ENCODE measurements at places on chromosomes 5 and 9.

DNA sequence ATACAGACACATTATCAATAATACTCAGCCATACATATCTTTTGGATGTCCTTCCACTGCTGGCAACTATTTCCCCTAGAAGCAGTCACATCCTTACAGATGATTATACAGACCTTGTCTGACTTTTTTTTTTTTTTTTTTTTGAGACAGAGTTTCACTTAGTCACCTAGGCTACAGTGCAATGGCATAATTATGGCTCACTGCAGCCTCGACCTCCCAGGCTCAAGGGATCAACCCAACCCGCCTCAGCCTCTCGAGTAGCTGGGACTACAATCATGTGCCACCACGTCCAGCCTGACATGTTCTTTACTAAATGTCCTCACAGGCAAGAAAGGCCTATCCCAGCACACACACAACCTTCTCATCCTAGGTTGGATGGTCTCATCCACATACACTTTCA is 24.0 kb downstream of the NR6A1 start:
- DNase-seq = no peak

- peak; percentile 33 for DNase-seq
Observed at GRCh38 chr5:96794757-96795156, 13.0 kb downstream of the ERAP1 start.

DNA sequence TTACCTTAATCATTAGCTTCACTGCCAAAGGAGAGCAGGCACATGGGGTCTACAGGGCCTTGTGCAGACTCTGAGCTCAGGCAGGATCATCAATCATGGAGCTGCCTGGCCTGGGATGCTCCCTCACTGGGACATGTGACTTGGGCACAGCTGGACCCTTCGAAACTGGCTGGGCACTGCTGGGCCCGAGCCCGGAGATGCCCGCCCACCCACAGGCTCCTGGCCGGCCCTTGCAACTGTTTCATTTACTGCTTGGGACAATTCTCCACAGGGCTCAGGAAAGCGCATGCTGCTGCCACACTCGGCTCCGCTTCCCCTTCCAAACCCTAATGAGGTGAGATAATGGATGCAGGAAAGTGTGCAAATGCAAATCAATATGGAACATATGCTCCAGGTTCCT is 387.5 kb downstream of the TRIM36 start:
- no peak for DNase-seq

GRCh38 chr5:35852084-35852734 is 4.5 kb upstream of the IL7R start:
- DNase-seq = peak; percentile 64

DNA sequence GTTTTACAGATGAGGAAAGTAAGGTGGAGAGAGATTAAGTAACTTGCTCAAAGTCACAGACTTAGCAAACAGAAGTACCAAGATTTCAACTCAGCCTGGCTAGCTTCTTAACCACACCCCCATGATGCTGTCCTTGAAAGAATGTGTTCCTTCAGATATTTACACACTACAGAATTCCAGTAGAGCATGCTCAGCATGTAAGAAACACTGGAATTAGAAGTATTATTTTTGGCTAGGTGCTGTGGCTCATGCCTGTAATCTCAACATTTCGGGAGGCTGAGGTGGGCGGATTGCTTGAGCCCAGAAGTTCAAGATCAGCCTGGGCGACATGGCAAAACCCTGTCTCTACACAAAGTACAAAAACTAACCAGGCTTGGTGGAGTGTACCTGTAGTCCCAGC is 142.4 kb downstream of the EDIL3 start:
- no peak for DNase-seq

Data from activated CD4-positive, alpha-beta T cell treated with anti-CD3 and anti-CD28 coated beads, Interleukin-2, amount 50 U/mL, for 24 hours (primary cell).